IMR-90 (cell line): ENCODE measurements at places on chromosomes 5 and 9.

GRCh38 chr5:176425138-176425537 is 8.8 kb upstream of the CLTB start:
- peak; percentile 60 for DNase-seq

GRCh38 chr5:93092349-93093105 is 488.5 kb downstream of the NR2F1-AS1 start:
- peak; percentile 47 for DNase-seq

GRCh38 chr5:148686660-148687059 is 32.3 kb upstream of the HTR4 start:
- DNase-seq, result no peak

GRCh38 chr5:103523319-103523718 is 39.3 kb downstream of the NUDT12 start:
- no peak for DNase-seq

DNA sequence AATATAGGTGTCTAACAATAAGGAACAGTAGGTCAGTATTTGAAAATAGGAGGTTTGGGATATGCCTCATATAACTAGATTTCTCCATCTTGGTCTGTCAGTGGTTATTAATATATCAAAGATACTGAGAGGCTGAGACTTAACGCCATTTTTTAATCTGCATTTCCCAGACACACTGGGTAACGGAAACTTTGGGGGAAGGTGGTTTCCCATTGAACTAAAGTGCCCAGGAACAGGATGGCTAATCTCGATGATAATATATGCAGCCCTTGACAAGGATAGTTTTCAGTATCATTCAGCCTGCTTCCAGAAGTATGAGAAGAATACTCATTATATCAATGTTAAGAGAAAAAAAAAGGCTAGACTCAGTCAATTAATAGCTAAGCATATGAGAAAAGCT is 30.7 kb downstream of the EFNA5 start:
- no peak for DNase-seq

GRCh38 chr9:13990331-13990730 is 323.6 kb downstream of the NFIB start:
- DNase-seq, result no peak

GRCh38 chr9:107422189-107423185 is 67.1 kb downstream of the KLF4 start:
- DNase-seq, result peak; percentile 51

- no peak for DNase-seq
Measured at GRCh38 chr5:1762883-1763547, 36.6 kb downstream of the MRPL36 start.

DNA sequence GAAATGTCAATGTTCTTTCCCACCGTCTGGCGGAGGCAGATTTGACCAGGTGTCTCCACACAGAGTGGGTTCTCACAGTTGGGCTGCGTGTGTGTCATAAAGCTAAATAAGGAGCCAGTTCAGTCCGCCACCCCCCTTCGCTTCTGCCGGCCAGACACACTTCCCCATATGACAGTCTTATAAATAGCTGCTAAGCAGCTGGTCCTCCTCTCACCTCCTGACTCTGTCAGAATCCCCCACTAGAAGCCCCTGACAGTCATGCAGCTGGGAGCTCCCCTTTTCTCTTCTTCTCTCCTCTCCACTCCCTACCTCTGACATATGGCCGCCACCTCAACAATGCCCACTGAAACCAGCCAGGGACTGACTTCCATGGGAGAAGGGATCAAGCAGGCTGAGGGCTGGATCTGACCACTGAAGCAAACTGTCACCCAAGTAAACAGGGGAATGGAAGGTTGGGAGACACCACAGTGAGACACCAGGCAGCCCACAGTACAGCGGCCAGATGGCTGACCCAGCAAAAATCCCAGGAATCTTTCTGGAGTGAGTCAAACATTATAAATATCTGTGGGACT is 141.9 kb upstream of the EFNA5 start:
- peak; percentile 86 for DNase-seq

DNA sequence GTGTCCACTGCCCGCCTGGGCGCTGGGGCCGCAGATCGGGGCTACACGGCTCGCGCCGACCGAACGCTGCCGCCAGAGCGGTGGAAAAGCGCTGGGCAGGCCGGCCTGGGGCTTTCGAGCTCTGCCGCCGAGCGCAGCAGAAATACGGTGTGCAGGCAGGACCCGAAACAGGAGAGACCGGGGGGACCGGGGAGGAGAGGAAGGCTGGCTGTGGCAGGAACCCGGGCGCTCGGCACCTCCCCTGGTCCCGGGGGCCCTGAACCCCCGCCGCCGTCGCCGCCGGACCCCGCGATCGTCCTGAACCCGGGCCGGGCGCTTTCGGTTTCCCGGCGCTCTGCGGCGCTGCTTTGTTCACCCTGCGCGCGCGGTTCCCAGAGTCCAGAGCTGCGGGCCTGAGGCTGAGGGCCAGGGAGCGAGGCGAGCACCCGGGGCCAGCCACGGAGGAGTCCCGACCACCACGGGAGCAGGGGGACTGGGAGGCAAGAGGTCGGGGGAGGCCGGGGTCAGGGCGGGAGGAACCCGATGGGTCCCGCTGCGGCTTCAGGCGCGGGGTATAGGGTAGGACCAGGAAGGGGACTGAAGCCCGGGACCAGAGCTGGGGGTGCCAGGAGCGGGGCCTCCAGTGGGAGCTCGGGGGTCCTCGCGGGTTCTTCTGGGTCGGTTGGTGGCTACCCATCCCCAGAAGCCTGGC is 12.0 kb downstream of the IRX2 start:
- no peak for DNase-seq

DNA sequence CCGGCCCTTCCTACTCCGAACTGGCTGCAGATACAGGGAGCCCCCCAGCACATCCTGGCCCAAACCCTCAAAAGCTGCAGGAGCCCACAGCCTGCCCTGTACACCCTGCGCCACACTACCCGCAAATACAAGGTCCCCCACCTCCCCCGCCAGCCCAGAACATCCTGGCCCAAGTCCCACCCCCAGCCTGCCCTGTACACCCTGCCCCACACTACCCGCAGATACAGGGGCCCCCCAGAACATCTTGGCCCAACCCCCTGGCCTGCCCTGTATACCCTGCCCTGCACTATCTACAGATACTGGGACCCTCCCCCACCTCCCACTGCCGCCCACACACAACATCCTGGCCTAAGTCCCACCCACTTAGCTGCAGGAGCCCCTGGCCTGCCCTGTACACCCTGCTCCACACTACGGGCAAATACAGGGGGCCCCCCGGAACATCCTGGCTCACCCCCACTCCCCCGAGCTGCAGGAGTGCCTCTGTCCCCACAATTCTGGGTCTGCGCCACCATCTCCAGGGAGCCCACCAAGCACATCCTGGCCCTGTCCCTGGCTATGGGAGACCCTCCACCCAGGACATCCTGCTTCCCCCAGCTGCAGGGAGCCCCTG is 8.3 kb downstream of the LPCAT1 start:
- DNase-seq, result no peak

DNA sequence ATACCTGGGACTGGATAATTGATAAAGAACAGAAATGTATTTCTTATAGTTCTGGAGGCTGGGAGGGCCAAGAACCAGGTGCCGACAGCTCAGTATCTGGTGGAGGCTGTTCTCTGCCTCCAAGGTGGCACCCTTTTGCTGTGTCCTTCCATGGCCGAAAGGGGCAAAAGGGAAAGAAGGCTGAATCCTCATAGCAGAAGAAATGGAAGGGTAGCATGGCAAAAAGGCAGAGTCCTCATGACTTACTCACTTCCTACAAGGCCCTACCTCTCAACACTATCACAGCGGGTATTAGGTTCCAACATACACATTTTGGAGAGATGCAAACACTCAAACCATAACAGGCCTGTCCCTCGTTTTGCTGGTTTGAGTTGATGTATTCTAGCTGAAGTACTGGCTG is 25.1 kb upstream of the MED10 start:
- no peak for DNase-seq

GRCh38 chr5:164359260-164360255 is 854.1 kb downstream of the MAT2B start:
- DNase-seq, result peak; percentile 13

DNA sequence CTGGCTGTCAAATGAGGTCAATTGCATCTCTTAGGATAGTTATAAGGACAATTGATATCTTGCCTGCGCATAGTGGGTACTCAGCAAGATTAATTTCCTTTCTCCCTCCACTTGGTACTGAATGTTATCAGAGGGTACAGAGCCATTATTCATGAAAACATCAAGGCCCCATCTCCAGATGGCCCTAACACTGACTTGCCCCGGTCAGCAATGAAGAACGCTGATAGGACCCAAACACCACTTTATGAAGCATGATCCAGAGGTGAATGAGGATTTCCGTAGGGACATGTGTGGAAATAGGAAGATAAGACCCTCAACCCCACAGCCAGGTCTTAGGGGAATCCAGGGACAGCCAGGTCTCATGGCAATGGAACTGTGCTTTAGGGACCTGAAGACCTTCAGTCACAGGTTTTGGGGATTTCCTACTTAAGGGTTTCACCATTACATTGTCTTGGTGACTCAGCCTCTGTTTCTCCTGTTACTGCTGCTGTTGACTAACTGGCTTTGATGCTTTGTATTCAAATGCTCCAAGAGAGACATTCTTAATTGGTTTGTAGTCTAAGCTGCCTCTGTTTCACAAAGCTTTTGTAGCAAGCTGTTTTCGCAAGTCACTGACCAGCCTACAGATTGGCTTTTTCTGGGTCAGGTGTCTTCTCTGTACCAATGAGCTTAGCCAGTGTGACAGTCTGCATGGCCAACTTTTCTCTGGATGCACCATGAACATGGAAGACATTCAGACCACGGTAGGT is 35.3 kb upstream of the IQGAP2 start:
- peak; percentile 16 for DNase-seq

DNA sequence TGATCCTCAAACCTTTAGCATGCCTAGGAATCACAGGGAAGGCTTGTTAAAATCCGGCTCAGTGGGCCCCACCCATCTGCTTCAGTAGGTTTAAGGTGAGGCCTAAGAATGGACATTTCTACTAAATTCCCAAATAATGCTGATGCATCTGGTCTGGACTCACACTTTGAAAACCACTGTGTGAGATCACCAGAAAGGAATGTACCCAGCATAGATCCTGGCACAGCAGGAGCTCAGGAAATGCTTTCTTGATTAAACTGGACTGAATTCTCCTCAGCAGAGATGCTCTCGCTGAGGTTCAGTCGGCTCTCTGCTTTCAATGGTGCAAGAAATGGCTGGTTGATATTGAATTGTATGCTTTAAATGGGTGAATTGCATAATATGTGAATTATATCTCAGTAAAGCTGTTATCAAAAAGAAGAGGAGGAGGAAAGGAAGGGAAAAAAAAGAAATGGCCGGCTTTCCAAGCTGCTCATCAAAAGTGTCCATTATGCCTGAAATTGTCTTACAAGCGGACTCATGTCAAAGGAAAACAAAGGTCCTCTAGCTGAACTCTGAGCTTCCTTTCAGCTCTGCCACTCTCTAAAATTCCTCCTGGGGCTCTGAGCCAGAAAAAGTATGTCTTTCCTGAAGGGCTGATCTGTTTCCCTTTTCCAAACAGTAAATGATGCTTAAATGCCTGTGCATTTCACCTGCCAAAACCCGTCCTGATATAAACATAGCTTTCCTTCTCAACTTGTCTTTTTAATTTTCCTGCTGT is 77.6 kb upstream of the SAP30L start:
- DNase-seq, result peak; percentile 95

GRCh38 chr5:126656401-126657007 is 55.8 kb downstream of the PHAX start:
- peak; percentile 57 for DNase-seq

DNA sequence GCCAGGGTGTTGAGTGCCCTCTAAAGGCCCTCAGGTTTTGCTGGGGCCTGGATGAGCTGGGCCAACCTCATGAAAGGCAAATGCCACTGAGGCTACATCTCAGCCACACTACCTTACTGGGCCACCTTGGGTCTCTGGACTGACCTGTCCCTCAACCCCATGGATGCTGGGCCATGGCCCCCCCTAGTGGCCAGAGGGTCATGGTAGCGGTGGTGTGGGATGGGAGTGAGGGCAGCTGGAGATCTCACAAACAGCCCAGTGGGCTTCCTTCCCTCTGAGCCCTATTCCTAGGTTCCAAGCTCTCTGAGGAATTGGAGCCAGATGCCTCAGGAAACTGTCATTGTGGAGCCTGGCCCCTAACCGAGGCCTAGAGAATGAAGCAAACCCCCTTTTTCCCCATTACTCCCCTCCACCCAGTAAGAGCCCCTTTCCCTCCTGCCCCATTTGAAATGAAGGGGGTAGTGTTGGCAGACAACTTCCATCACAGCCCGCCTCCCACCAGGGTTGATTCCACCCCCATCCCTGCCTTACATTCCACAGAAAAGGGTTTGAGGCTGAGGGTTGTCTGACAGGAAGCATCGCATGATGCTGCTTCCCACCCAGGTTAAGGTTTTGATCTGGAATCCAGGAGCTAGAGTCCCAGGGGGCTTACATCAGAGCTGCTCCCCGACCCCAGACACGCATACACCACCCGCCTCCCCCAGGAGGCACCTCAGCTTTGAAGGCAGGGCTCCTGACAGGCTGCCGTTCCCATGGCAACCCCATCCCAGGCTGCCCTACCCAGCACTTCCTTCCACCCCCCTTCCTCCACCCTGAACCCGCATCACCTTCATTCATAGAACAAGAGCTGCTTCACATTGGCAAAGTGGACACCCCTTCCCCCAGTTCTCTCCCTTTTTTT is 63.9 kb downstream of the PCDH1 start:
- DNase-seq, result no peak

DNA sequence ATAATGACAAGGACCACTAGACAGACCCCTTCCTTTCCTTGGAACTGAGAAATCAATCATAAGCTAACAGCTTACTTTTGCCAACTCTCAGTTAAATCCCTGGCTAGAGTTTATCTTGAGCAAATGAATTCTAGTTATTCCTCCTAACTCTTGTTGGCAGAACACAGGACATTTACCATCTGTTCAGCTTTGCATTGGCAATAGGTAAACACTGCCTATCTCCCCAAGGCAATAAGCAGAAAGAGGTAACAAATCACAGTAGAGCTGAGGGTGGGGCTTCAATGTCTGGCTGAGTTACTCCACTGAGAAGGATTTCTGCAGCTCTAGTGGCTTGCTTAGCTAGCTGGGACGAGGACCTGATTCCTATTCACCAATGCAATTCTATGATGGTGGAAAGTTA is 503.3 kb upstream of the GRIA1 start:
- DNase-seq, result no peak

DNA sequence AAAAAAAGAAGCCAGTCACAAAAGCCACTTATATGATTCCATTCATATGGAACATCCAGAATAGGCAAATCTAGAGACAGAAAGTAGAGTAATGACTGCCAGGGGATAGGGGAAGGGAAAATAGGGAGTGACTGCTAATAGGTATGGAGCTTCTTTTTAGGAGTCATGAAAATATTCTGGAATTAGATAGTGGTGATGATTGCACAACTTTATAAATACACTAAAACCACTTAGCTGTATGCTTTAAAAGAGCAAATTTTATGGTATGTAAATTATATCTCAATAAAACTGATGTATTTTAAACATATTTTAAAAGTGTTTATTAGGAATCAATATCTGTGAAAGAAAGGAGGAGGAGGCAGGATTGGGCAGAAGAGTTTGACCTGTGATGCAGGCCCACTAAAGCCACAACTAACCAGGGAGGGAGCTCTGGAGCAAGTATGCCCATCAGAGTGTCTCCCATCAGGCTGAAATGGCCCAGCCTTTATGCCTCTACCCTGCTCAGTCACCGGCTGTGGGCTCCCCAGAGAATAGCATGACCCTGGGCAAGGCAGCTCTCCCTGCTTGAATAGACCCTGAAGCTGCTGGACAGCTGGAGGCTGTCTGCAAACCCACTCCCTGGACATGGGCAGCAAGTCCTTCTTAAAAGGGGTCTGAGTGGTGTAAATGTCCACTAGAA is 96.0 kb upstream of the SLC44A1 start:
- DNase-seq, result no peak
